ENCODE measurements at places on chromosomes 7 and 10.

DNA sequence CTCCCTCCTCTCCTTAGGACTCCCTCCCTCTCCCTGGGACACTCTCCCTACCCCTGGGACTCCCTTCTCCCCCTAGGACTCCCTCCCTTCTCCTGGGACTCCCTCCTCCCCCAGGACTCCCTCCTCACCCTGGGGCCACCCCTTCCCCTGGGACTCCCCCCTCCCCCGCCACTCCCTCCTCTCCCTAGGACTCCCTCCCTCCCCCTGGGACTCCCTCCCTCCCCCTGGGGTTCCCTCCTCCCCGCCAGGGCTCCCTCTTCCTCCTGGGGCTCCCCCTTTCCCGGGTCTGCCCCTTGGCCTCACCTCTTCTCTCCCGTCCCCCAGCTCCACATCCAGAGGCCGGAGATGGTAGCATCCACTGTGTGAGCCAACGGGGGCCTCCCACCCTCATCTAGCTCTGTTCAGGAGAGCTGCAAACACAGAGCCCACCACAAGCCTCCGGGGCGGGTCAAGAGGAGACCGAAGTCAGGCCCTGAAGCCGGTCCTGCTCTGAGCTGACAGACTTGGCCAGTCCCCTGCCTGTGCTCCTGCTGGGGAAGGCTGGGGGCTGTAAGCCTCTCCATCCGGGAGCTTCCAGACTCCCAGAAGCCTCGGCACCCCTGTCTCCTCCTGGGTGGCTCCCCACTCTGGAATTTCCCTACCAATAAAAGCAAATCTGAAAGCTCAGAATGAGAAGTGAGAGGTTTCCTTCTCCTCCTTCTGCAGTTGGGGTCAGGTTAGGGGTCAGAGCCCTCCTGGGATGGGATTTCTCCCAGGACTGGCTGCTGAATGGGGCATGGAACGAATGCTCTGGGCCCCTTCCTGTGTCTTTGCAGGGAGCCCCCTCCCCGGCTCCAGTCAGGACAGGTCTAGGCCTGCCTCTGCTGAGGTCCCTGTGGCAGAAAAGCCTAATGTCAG lies 1.4 kb upstream of the MUC17 start:
- no peak for DNase-seq

- DNase-seq: no peak
These were observed 37.0 kb upstream of the MINDY3 start for GRCh38 chr10:15897287-15897686.

GRCh38 chr7:116772423-116772863 lies 89.9 kb upstream of the CAPZA2 start:
- DNase-seq: no peak

GRCh38 chr7:44498230-44498954 lies 7.9 kb upstream of the NUDCD3 start:
- peak; percentile 45 for DNase-seq

DNA sequence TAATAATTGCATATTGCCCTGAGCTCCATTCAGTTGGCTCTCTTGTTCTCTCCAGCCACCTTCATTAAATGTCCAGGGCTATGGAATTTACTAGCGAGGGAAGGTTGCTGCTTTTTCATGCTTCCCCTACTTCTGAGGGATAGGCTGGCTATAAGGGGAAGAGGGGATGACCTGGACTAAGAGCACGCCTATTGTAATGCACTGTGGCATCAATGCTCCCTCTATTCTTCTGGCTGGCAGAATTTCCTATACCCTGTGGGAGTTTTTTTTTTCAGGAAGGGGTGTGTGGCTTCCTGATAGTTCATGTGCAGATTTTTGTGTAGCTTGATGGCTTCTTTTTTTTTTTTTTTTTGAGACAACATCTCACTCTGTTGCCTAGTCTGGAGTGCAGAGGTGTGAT lies 155.8 kb downstream of the SND1 start:
- no peak for DNase-seq

- DNase-seq: no peak
These were observed 885.0 kb upstream of the LRRN3 start for GRCh38 chr7:110205899-110206298.

DNA sequence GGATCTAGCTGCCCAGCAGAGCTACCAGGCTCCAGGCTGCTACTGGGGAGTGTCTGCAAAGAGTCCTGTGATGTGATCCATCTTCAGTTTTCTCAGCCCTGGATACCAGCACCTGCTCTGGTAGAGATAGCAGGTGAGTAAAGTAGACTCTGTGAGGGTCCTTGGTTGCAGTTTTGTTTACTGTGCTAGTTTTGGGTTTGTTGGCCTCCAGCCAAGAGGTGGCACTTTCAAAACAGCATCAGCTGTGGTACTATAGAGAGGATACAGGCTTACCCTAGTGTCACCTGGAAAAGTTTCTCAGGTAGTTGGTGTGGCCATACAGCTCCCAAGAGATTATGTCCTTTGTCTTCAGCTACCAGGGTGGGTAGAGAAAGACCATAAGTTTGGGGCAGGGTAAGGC lies 56.3 kb downstream of the MTERF1 start:
- DNase-seq: no peak

DNA sequence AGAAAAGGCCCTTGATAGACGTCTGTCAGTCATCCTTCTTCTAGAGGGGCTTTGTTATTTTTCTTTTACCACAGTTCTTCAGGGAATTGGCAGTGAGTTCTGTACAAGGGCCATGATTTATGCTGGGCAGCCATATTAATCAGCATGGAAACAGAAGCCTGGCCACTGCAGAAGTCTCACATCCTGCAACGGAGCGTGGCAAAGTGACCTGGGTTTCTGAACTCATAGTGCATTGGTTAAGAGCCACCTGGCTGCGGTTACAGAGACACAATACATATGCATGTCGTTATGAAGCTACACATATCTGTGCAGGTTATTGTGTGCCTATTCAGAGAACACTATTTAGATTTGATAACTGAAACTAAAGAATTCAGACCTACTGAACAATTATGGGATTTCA lies 419.4 kb upstream of the CELF2 start:
- no peak for DNase-seq

DNA sequence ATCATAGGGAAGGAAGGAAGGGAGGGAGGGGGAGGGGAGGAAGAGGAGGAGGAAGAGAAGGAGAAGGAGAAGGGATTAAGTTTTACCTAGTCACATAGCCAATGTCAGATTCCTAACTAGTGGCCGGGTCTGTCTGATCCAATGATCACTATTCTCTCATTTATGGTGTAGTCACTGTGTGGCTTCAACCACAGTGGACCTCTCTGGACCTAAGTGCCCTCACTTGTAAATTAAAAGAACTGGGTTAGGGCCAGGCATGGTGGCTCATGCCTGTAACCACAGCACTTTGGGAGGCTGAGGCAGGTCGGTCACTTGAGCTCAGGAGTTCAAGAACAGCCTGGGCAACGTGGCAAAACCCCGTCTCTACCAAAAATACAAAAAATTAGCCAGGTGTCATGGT lies 6.6 kb upstream of the SERPINE1 start:
- no peak for DNase-seq

GRCh38 chr10:43702936-43703281 lies 54.2 kb upstream of the ZNF32 start:
- no peak for DNase-seq

- no peak for DNase-seq
These were observed 92.8 kb downstream of the VWC2 start for GRCh38 chr7:49866076-49866735.

GRCh38 chr7:64775289-64775688 lies 18.9 kb upstream of the ZNF138 start:
- no peak for DNase-seq

GRCh38 chr7:78226059-78226719 lies 427.6 kb downstream of the PHTF2 start:
- DNase-seq: peak; percentile 59

GRCh38 chr7:17411922-17412321 lies 113.5 kb downstream of the AHR start:
- no peak for DNase-seq

DNA sequence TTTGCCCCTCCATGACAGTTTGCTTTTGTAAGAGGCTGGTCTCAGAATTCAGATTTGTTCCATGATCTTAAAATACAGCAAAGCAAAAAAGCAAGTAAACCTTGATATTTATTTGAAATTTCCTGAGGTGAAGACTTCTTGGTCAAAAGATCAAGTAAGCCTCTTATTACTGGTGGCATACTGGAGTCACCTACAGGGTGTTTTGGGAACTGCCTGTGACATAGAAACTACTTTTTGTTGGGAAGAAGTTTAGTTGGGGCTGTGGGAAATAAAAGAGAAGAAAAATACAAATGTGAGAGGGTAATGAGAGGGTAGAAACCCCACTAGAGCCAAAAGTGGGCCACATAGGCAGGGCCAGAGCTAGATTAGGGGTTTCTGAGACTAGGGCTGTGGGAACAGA lies 217.9 kb downstream of the OTUD1 start:
- DNase-seq: peak; percentile 13

DNA sequence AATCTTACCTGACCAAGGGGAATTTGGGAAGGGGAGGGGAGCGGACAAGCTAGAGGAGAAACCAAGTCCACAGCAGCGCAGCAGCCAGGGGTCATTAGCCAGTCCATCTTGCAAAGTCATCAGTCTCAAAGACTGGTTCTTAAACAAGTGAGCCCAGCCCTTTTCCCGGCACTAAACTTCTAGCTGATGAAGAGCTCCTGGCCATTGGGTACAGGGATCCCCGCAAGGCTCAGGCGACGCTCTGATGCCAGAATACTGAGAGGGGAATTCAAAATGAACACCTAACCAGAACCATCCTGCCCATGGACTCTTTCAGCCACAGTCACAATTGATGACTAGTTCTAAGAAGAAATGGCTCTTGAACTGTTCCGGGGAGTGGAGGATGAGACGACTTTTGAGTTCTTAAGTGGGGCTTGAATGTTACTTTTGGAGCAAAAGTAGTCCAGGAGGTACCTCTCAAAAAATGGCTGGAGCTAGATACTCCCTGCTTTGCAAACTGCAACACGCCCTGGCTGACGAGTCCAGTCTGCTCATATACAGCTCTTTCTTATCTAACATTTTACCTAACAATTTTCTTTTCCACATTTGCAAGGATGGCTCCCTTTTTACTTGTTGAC lies 2.5 kb upstream of the TWIST1 start:
- DNase-seq: no peak

GRCh38 chr7:30828591-30828990 lies 57.4 kb downstream of the MINDY4 start:
- no peak for DNase-seq

DNA sequence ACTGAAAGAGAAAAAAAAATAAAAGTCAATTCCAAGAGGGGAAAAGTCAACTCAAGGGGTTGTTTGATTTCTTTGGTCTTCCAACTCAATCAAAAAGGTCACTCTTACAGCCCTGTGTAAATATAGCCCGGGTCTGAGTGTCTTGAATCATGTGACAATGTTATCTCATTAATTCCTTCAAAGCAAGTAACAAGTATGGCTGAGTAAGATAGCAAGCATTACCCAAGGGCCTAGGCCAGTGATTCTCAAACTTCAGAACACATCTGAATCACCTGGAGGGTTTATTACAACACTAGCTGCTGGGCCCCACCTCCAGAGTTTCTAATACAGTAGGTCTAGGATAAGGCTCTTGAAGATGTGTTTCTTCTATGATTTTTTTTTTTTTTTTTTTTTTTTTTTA lies 125.0 kb downstream of the PRLHR start:
- no peak for DNase-seq

DNA sequence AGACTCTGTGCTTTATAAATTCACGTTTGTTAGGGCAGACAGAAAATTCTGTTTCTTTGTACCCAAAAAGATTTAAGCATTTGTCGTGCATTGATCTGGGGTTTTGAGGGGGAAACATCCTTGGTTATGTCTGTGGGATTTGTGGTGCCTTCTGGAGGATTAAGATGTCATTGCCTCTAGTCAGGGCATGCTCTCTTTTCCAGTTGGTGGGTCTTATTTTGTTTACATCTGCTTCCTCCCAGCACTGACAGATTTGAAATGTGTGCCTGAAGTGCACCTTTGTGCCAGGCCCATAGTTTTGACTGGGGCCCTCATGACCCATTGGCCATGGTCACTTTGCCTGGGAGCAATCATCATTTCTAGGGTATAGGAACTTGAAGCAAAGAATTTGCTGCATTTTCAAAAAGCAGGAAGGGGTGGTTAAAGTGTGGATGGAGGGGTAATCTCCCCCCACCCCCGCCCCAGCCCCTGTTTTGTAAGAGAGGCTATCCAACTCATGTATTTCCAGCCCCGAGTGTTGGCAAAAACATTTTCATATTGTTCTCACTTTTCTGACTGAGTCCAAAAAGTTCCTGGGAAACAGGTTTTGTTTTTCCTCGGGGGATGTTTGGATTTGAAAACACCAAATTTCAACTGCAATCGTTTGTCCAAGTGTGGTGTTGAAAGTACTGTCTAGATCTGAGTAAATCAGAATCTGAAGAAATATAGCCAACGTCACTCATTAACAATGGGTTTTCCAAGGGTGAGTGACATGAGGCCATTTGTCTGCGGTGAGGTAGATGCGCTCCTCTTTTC lies 388.2 kb upstream of the GALNT17 start:
- DNase-seq: no peak

GRCh38 chr10:26214004-26214403 lies 2.6 kb upstream of the GAD2 start:
- no peak for DNase-seq

DNA sequence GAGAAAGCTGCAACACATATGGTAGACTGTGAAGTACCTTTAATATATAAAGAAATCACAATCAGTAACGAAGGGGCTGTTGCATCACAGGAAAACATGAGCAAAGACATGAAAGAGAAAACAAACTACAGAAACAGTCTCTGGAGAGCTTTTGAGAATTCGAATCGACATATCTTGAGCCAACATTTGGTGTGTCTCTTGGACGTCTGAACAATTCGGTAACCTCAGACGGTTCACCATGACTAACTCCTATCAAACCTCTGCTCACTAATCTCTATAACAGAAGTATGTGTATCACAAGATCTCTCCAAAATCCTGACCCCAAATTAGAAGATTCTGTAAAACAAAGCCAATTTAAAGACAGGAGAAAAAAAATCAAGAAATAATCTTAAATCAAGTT lies 262.0 kb upstream of the YAE1 start:
- no peak for DNase-seq

DNA sequence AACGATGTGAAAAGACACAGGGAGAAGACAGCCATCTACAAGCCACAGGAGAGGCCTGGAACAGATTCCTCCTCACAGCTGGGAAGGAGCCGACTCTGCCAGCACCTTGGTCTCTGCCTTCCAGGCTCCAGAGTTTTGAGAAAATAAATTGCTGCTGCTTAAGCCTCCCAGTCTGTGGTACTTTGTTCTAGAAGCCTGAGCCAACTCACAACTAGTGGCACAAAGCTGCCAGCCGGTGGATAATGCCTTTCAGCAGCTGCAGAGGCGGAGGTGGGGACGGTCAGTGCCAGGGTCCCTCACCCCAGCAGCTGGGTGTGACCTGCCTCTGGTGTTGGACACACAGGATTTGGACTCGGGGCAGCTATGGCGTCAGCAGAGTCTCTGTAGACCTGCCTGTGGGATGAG lies 255.4 kb upstream of the PITRM1 start:
- no peak for DNase-seq
